ENCODE measurements at places on chromosomes 5 and 9.

DNA sequence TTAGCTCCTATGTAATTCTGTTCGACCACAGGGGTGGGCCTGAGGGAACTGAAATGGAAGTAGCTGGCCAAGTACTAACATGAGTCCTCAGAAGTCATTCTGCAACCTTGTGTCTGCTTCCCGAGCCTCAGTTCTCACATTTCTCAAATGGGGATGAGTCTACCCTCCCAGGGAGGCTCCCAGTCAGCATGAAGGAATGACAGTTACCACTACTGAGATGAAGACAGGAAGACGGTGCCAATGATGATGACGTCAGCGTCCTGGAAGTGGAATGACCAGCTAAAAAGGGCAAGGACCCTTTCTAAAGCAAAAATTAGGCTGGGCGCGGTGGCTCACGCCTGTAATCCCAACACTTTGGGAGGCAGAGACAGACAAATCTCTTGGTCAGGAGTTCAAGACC is 6.8 kb downstream of the PIP5KL1 start:
- no peak for DNase-seq

- no peak for DNase-seq
Observed at GRCh38 chr9:125119643-125120286, 23.6 kb downstream of the SCAI start.

DNA sequence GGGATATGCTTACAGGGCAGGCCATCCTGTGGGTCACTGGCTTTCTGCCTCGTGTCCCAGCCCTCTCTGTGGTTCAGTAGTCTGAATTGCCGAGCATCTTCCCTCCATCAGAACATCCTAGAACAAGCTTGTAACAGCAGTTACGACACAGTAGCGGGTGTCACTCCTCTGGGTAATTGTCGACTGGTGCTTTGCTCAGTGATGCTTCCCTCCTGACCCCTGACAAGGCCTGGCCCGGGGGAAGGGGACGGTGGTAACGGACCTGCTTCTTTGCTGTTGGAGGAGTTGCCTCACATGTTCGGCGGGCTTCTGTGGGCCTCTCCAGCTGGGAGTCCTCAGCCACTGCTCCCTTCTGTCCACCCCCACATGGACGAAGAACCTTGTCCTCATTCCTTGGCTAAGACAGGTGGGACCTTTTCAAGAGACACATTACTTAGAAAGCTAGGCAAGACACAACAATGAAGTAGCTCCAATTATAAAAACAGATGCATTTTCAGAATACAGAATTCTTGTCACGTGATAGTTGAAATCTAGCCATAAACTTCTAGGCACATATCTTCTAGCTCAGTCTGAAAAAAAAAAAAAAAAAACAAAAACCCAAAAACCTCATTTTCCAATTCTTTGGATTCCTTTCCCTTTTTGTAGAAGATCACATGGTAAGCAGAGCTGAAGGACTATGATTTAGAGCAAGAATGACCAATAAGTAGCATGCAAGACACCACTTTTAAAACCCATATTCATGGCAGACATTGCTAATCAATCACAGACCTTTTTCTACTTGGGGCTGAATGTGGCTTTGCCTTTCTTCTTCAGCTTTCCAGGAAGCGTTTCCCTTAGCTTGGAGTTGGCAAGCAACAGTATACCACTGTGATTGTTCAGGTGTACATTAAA is 25.0 kb downstream of the HMCN2 start:
- DNase-seq: no peak

- no peak for DNase-seq
Observed at GRCh38 chr5:159157552-159157951, 51.8 kb downstream of the RNF145 start.

DNA sequence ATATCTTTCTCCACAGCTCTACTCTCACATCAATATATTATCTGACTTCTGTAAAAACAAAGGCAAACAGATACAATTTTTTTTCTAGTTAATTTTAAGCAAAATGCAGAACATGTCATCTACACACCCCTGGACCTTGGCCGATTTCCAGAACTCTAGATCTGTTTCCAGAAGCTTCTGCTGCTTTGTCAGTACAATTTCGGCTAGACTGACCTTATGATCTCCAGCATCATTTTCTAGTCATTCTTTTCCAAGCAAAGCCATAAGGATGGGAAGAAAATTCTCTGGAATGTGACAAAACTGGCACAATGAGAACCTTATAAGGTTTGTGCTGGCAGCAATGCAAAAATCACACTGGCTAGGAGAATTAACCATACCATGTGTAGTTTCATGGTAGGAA is 132.8 kb upstream of the MPDZ start:
- DNase-seq: no peak

GRCh38 chr5:60026161-60026560 is 132.6 kb upstream of the PDE4D start:
- no peak for DNase-seq

- no peak for DNase-seq
Observed at GRCh38 chr9:68705531-68706362, 707 bp downstream of the PIP5K1B start.
